ENCODE measurements at places on chromosomes 3 and 15.
A peak's percentile ranks its signal among the peaks of the same experiment; 100 is the strongest.

DNA sequence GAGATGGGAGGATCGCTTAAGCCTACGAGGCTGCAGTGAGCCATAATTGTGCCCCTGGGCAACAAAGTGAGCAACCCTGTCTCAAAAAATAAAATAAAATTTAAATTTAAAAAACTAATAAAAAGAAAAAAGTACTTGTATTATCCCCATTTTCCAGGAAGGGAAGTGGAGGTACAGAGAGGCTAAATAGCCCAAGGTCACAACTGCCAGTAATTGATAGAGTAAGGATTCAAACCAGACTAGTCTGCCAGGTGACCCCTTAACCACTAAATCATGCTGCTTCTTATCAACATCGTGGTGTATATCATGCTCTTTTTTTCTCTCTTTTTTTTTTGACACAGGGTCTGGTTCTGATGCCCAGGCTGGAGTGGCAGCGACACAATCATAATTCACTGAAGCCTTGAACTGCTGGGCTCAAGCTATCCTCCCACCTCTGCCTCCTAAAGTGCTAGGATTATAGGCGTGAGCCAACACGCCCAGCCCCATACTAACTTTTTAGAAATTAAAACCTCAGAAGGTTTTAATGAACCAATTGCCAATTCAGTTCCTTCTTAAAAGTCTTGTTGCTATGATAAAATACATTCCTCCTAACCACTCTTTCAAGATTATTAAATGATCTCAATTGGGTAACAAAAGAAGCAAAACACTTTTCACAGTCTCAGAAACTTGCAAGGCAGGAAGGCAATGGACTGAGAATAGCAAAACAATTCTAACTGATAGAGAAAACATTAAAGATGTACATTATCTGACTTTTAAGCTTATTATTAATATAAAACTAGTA lies 30.5 kb downstream of the HERC1 start:
- no peak for DNase-seq

GRCh38 chr3:134132961-134133360 lies 103.2 kb upstream of the SLCO2A1 start:
- no peak for DNase-seq

DNA sequence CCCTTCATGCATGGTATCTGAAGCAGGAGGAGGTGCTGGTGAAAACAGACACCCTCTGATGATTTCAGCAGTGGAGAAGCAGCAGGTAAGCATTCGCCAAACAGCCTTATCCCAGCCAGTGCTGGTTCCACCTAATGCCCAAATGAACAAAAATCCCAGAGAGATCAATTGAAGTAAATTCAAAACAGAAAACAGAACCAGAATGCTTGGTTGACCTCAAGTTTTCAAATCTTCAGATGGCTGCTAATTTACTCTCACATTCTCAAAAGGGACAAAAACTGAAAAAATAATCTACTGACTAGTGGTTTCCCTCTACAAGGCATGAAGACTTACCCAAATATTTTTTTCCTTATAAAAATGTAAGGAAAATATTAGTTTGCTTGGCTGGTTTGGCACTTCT lies 87.0 kb upstream of the MYO5C start:
- DNase-seq: no peak

- peak; percentile 49 for DNase-seq
Observed at GRCh38 chr3:158768881-158769543, 32.8 kb upstream of the MFSD1 start.

DNA sequence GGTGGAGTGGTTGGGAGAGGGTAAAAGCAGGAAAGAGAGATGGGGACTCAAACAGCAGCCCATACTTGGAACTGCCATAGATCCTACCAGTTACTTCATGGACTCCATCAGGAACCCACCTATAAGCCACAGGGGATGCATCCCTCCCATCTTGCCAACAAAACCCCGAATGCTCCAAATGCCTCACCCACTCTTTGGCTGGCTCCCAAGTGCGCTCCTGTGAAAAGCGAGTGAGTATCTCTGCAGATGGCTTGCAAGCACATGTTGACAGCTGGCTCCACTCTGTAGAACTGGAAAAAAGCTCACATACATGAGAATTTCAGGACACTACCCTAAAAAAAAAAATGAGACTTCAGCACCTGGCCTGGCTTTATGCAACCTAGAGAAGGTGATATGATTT lies 151.0 kb downstream of the UBE3A start:
- no peak for DNase-seq

- DNase-seq: no peak
Observed at GRCh38 chr3:62201438-62202035, 171.8 kb downstream of the FEZF2 start.

GRCh38 chr3:166743481-166744134 lies 636.5 kb downstream of the ZBBX start:
- no peak for DNase-seq

GRCh38 chr15:44729408-44730127 lies 6.8 kb upstream of the TRIM69 start:
- no peak for DNase-seq

GRCh38 chr3:2250783-2251182 lies 152.1 kb downstream of the CNTN4 start:
- no peak for DNase-seq

DNA sequence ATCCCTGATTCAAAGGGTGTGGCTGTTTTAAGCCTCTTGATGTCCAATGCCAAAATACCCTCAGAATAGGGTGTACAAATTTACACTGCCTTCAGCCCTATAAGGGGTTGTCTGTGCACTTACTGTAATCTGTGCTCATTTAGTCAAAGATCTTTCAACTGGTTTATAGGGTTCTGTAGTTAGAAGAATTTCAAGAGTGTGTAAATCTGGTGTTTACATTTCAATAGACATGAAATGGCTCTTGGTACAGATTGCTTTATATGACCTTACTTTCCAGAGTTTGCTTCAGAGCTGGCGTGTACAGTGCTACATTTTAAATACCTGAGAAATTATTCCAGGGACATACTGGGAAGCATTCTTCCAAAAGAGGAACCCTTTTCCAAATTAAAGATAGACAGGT lies 399.3 kb downstream of the FOXP1 start:
- no peak for DNase-seq

GRCh38 chr3:159130108-159130507 lies 328.3 kb downstream of the MFSD1 start:
- DNase-seq: no peak

- no peak for DNase-seq
Observed at GRCh38 chr3:167662919-167663400, 9.2 kb upstream of the WDR49 start.

DNA sequence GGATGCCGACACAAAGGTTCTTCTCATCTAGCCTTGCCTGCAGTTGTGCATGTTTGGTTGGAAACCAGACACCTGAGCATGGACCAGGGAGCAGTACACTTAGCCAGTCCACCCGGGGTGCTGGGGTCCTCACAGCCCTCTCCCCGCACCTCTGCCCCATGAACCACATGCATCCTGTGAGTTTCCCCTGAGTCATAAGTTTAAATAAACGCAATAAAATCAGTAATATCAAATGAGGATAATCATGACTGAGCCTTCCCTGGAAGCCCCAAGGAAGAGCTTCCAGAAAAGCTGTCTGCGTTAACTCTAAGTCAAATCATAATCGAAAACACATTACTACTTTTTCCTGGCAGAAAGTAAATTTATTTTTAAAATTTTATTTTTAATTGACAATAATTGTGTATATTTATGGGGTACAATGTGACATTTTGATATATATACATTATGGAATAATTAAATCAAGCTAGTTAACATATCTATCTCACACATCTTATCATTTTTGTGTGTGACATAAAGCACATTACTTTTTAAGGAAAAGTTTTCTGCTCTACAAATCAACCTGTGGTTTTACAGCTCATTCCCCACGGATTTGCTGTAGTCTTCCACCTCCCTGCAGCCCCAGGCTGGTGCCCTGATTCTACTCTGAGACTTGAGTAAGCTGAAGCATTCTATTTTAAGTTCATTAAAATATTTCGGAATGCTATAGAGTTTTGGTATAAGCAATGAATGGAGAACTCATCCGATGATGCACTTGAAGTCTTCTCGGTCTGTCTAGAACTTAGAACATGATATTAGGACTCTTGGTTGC lies 166.0 kb upstream of the EIF1B start:
- DNase-seq: no peak

DNA sequence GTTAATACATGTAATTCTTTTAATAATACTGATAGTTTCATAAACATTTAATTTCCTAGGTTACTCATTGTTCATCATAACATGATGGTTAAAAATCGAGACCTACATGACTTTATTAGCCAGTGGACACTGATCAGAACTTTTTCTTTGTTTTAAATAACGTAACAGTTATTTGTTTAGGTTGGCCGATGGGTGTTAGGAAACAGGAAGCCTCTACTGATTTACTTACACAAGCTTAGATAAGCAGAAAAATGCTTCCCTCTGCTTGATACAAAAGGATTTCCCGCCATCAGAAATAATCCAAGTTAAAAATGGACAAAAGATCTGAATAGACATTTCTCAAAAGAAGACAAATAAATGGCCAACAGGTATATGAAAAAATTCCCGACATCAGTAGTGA lies 16.6 kb upstream of the APH1B start:
- DNase-seq: no peak

DNA sequence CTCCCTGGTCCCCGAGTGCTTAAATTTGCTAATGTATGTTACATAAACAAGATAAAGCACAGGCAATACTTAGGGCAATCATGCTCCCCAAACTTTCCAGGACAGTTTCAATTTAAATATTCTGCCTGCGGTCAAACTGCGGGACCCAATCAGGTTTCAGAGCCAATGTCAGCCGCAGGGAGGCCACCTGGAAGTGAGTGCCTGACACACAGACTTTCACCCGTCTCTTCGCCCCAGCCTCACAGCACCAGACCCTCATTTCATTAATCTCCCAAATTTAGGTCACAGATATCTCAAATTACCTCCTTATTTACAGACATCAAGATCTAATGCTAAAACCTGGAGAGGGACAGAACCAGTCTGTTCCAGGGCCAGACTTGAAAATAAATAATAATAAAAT lies 107.2 kb upstream of the ALDH1A3 start:
- DNase-seq: no peak

DNA sequence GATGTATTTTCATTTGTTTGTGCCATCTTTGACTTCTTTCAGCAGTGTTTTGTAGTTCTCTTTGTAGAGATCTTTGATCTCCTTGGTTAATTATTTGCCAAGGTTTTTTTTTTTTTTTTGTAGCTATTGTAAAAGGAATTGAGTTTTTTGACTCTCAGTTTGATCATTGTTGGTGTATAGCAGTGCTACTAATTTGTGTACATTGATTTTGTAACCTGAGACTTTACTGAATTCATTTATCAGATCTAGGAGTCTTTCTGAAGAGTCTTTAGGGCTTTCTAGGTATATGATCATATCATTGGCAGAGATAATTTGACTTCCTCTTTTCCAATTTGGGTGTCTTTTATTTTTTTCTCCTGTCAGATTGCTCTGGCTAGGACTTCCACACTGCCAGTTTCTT lies 42.2 kb upstream of the POMGNT2 start:
- no peak for DNase-seq

- DNase-seq: no peak
Observed at GRCh38 chr3:25507811-25508210, 79.7 kb downstream of the RARB start.

DNA sequence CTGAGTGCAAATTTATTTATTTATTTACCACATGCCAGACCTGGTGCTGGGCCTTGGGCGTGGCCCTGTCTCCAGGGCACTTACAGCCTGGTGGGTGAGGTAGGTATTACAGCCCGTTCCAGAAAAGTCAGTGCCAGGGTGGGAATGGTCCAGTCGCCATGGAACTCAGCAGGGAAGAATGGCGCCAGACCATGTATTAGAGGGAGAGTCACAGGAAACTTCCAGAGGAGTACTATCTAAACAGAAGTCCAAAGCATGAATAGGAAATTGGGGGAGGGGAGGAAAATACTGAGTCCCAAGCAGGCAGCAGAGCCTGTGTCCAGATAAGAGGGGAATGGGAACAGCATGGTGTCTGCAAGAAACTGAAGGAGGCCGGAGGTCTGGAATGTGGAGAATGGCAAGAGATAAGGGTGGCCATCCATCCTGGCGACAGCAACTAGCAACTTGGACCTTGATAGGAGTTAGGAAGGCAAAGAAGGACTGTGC lies 27.0 kb downstream of the SH3BP5 start:
- no peak for DNase-seq

DNA sequence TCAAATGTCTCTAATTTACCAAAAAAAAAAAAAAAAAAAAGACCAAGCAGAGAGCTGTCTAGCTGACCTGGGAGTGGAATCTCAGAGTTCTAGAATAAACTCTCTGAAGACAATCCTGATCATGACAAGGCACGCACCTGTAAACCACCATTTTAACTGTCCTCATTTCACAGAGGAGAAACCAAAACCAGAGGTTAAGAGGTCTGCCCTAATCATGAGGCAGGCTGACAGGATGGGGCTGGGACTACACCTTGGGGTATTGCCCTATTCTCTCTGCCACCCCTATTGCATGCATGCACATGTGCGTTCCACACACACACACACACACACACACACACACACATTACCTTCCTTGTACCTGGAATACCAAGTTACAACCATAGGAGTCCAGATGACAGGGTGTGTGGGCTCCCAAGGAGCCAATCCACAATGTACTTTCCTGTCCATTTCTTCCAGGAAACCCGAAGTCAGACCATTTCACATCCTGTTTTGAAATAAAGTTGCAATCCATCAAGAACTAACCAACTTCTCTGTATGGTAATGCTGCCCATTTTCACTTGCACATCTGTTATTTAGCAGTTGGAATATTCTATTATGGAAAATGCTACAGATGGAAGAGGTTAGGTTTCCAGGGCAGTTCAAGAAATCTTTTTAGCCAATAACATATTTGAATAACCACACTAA lies 34.6 kb downstream of the HSPBAP1 start:
- DNase-seq: no peak

DNA sequence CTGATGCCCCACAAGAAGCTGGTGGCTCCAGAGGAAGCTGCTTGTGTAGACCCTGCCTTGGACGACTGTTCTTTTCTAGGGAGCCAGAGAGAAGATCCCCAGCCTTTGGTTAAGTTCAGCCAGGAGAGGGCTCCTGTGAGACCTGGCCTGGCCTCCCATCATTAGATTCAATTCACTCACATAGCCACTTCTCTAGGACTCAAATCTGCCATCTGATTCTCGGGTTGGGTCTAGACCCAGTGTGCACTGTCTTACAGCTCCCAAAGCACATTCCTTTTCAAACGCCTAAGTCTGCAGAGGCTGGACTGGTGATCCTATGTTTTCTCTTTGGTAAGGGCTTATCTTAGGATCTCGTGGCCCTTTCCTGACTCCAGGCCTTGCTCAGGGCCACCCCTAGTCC lies 81.7 kb upstream of the NPHP3 start:
- no peak for DNase-seq

- peak; percentile 44 for DNase-seq
Observed at GRCh38 chr3:196998966-196999760, 30.5 kb downstream of the MELTF start.

DNA sequence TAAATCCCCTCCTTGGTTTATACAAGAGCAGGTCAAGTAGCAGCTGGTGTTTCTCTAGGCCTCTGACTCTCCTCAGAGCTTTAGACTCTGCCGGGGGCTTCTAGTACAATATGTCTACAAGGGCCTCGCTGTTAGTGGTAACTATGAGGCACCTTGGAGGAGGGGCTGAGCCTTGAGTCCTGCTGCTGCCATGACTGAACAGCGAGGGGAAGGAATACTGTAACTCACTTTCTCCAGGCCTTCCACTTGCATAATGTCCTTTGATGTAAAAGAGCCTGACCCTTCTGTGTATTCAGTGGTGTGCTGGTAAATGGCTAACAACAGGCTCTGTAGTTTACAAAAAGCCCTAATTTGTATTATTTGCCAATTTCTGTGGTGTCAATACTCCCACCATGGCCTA lies 27.8 kb downstream of the DRD3 start:
- no peak for DNase-seq

All from tibial artery (tissue), 4 donors.